LHCN-M2 (cell line): ENCODE measurements at places on chromosomes 12 and 14. TPM values are rescaled to one million over a fixed set of nuclear protein-coding genes. Genes with fewer than 3 reads are reported as not detected.

The PZP gene
- not detected in 2 replicates for total RNA-seq

The DEGS2 gene
- total RNA-seq = 0.58 TPM in 1 of 2 replicates, not detected in the other

The FLVCR2 gene
- total RNA-seq = 23.9 and 29.8 TPM in 2 replicates

The AQP5 gene
- total RNA-seq = 0.11 TPM in 1 of 2 replicates, not detected in the other

The NELL2 gene
- not detected in 2 replicates for total RNA-seq

GRCh38 chr12:77923882-77924281 lies 93.2 kb downstream of the NAV3 start:
- no peak for DNase-seq

GRCh38 chr12:6667559-6668210 lies 4.8 kb upstream of the ING4 start:
- DNase-seq = no peak

DNA sequence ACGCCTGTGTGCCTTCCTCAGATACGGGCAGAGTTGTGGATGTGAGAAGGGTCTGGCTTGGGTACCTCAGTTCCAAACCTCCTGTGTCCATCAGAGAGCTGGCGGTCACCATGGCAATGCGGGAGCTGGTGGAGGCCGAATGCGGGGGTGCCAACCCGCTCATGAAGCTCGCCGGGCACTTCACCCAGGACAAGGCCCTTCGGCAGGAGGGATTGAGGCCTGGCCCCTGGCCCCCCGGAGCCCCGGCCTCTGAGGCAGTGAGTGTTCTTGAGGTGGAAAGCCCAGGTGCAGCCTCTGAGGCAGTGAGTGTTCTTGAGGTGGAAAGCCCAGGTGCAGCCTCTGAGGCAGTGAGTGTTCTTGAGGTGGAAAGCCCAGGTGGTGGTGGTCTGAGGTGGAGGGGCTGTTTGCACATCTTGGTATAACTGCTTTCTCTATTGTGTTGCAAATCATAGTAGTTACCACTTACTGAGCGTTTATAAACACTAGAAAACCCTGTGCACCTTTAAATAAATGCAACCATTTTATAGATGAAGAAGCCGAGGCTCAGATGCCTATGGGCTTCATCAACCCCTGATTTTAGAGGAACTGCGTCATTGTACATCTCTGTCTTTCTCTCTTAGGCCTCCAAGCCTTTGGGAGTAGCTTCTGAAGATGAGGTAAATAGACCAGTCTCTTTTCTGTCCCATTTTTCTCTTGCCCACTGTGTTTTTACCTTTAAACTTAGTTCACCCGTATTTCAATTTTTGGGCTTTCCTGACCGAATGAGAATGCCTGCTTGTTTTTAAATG lies 976 bp downstream of the PEX5 start:
- DNase-seq = peak; percentile 6
